ENCODE measurements at places on chromosomes 6 and 20.

- no peak for DNase-seq
These were observed 124.1 kb upstream of the DST start for GRCh38 chr6:56766806-56767178.

DNA sequence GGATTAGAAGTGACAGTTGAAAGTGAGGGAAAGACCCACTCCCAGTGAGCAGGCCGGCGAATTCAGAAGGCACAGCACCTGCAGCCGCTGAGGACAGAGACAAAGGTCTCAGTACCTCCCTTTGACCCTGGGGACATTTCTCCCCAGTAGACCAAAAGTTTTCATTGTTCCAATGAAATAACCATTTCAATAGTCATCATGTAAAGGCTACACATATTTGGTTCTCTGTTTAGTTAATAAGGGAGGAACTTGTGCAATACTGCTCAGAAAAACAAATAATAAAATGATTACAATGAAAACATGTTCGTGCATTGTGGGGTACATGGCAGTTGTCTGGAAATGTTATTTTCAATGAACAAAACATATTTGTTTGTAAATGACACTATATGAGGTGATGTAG is 52.5 kb downstream of the EDN1 start:
- DNase-seq, result no peak

DNA sequence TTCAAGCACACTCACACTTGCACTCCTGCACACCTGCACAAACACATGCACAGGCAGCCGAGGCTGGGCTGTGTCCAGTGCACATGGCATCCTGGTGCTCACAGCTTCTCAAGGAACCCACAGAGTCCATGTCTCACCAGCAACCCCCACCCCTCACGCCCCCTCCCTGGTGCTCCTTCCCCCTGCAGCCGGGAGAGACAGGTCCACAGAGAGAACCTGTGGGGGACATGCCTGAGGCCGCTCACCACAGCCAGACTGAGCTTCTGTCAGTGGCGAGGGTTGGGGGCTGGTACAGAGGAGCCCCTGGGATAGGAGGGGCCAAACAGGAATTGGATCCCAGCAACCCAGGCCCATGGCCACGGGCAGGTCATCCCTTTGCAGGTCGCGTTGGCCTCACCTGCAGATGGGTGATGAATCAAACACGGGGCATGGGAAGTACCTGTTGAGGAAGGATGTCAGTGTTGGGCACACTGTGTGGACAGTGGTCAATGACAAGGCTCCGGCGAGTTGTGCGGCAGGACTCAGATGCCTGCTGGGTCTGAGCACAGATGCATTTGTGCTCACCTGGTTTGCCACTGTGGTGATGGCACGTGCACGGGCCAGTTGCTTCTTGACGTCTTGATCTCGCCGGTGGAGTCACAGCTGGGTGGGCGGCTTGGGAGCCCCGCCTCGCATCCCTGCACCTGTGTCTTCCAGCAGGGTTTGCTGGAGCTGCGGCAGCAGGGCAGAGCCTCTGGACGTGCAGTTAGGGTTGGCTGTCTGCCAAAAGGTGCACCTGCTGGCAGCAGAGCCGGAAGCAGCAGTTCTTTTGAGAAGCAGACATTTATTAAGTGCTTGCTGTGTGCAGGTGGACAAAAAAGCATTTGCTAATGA is 113.0 kb downstream of the ERMARD start:
- no peak for DNase-seq

GRCh38 chr6:2665146-2666070 is 85.3 kb downstream of the MYLK4 start:
- DNase-seq, result no peak

Data from GM19239 (cell line).